ENCODE measurements at places on chromosomes 16 and 17.

- peaks cover 30% of the 10 kb centered on the region for H3K36me3 ChIP-seq
- no peaks in the 10 kb centered on the region for H3K4me1 ChIP-seq
- no peak overlapping the region for H3K4me3 ChIP-seq
- peak; percentile 55 for DNase-seq
- H3K27ac ChIP-seq = no peak overlapping the region
Observed at GRCh38 chr17:10646392-10646990, 10.6 kb downstream of the MYH3 start.

DNA sequence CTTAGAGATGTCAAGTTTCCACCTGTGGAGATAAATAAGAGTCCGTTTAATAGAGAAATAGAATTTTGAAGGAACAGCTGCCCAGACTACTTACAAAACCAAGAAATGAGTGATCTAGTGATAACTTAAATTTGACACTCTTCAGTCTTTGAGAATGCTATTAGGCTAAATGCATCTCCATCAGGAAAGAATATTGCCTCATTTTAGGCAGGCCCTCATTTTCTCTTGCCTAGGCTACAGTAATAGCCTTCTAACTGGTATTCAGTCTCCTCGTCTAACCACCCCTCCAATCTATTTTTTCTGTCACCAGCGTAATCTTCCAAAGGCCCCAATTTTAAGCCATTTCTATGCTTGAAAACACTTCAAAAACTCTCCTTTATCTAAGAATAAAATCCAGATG lies 537.8 kb upstream of the CA10 start:
- H3K36me3 ChIP-seq = no peaks in the 10 kb centered on the region
- H3K4me3 ChIP-seq = no peak overlapping the region
- no peak for DNase-seq

GRCh38 chr16:79351927-79352326 lies 248.6 kb downstream of the MAF start:
- H3K4me3 ChIP-seq = no peak overlapping the region
- no peak overlapping the region for H3K27ac ChIP-seq
- DNase-seq = no peak
- no peaks in the 10 kb centered on the region for H3K4me1 ChIP-seq

DNA sequence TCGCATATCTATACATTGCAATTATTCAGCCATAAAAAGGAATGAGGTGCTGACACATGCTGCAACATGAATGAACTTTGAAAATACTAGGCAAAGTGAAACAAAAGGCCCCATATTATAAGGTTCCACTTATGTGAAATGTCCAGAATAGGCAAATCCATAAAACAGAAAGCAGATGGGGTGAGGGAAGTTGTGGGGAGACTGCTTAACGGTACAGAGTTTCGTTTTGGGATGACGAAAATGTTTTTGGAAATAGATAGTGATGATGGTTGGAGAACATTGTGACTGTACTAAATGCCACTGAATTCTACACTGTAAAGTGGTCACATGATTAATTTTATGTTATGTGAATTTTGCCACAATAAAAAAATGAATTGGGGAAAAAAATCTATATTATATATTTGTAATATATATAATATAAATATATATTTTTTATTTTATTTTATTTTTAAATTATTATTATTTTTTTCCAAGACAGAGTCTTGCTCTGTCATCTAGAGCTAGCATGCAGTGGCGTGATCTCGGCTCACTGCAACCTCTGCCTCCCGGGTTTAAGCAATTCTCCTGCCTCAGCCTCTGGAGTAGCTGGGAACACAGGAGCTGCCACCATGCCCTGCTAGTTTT lies 4.2 kb upstream of the GNA13 start:
- no peak for DNase-seq
- H3K4me1 ChIP-seq = peaks cover 34% of the 10 kb centered on the region
- no peaks in the 10 kb centered on the region for H3K27me3 ChIP-seq
- peak overlapping the region; percentile 13 for H3K27ac ChIP-seq
- H3K4me3 ChIP-seq = no peak overlapping the region
- H3K36me3 ChIP-seq = no peaks in the 10 kb centered on the region

- no peaks in the 10 kb centered on the region for H3K4me1 ChIP-seq
- H3K36me3 ChIP-seq = no peaks in the 10 kb centered on the region
- DNase-seq = no peak
- no peaks in the 10 kb centered on the region for H3K27me3 ChIP-seq
Observed at GRCh38 chr17:13787636-13788035, 185.9 kb upstream of the HS3ST3A1 start.

DNA sequence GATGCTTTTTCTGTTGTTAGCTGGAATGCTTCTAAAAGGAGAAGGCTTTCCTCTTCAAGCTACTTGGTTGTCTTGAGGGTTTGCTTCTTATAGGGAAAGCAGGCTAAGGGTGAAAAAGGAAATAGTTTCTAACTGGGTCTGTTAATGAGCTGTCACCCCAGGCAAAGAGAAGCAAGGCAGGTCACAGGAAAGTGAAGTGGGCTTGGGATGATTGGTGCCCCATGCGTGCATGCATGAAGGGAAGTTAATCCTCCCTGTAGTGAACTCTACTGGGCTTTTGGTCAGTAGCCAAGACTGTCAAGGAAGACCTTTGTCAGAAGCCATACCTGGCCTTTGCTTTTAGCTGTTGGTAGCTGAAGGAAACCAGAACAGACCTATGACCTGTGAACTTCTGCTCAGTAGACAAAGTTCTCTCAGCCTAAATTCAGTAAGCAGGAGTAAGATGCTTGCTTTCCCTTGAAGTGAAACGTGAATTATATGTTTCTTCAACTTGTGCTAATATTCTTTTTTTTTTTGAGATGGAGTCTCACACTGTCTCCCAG lies 16.5 kb downstream of the TENT4B start:
- no peaks in the 10 kb centered on the region for H3K36me3 ChIP-seq
- H3K27ac ChIP-seq = no peak overlapping the region
- no peaks in the 10 kb centered on the region for H3K27me3 ChIP-seq
- no peak for DNase-seq
- H3K4me3 ChIP-seq = no peak overlapping the region

GRCh38 chr17:44105941-44106340 lies 17.5 kb downstream of the HDAC5 start:
- H3K27me3 ChIP-seq = no peaks in the 10 kb centered on the region
- peaks cover 71% of the 10 kb centered on the region for H3K4me1 ChIP-seq
- no peaks in the 10 kb centered on the region for H3K36me3 ChIP-seq

GRCh38 chr16:10367616-10368188 lies 18.2 kb upstream of the ATF7IP2 start:
- no peaks in the 10 kb centered on the region for H3K4me1 ChIP-seq
- H3K4me3 ChIP-seq = no peak overlapping the region
- H3K27me3 ChIP-seq = no peaks in the 10 kb centered on the region
- no peak overlapping the region for H3K27ac ChIP-seq
- H3K36me3 ChIP-seq = no peaks in the 10 kb centered on the region

- H3K36me3 ChIP-seq = peaks cover 43% of the 10 kb centered on the region
- peaks cover 81% of the 10 kb centered on the region for H3K4me1 ChIP-seq
- peak; percentile 94 for DNase-seq
Observed at GRCh38 chr17:7219812-7220592, at the start of the genes ACADVL and DLG4. Gene ACADVL, plus strand, starts transcription at chr17:7219938. Its CDS starts 47 bp downstream, at chr17:7219985. Gene DLG4, minus strand, starts transcription at chr17:7219836.

- no peak overlapping the region for H3K27ac ChIP-seq
- no peaks in the 10 kb centered on the region for H3K36me3 ChIP-seq
- peaks cover 7% of the 10 kb centered on the region for H3K27me3 ChIP-seq
- no peak overlapping the region for H3K4me3 ChIP-seq
- DNase-seq = no peak
Observed at GRCh38 chr17:20952183-20952582, 90.6 kb downstream of the USP22 start.

- no peaks in the 10 kb centered on the region for H3K27me3 ChIP-seq
- no peak overlapping the region for H3K4me3 ChIP-seq
- H3K4me1 ChIP-seq = no peaks in the 10 kb centered on the region
- H3K27ac ChIP-seq = no peak overlapping the region
Observed at GRCh38 chr17:80683625-80684104, 139.0 kb downstream of the RPTOR start.

DNA sequence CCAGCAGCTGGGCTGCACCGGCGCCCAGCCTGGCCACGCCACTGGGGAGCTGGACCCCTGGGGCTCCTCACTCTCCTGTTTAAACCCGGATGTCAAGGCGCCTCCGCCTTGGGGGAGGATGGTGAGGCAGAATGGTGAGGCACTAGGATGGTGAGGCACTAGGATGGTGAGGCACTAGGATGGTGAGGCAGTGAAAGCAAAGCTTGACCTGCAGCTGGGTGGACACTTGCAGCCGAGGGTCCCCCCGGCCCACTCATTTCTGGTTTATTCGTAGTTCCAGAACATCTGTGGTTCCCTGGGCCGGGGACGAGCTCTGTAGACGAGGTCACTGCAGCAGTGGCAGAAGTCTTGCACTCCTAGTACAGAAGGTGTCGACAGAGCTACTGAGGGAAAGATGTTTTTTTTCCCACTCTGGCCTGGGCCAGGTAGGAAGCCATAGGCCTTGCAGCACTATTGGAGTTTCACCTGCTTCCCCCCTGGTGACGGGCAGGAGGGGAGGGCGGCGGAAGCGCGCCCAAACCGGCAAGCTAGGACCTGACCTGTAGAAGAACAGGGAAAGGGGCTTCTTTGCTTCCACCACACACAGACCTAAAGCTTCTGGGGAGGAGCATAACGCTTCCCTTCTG lies 1.1 kb upstream of the HNF1B start:
- DNase-seq = no peak
- H3K27ac ChIP-seq = no peak overlapping the region
- no peak overlapping the region for H3K4me3 ChIP-seq
- H3K4me1 ChIP-seq = peaks cover 42% of the 10 kb centered on the region

GRCh38 chr16:89720551-89720812 lies 216 bp downstream of the VPS9D1 start:
- peaks cover 26% of the 10 kb centered on the region for H3K4me1 ChIP-seq
- H3K36me3 ChIP-seq = no peaks in the 10 kb centered on the region
- H3K27me3 ChIP-seq = no peaks in the 10 kb centered on the region
- peak overlapping the region; percentile 100 for H3K27ac ChIP-seq
- peak; percentile 44 for DNase-seq
- H3K4me3 ChIP-seq = peak overlapping the region; percentile 99

GRCh38 chr16:59840169-59840568 lies 1106.1 kb upstream of the GOT2 start:
- H3K27ac ChIP-seq = no peak overlapping the region
- H3K4me1 ChIP-seq = no peaks in the 10 kb centered on the region
- H3K27me3 ChIP-seq = no peaks in the 10 kb centered on the region
- H3K36me3 ChIP-seq = no peaks in the 10 kb centered on the region
- H3K4me3 ChIP-seq = no peak overlapping the region

Data from heart right ventricle (tissue), 16 donors.